Amygdala (tissue), 56 donors: ENCODE measurements at places on chromosomes 2 and 18.

GRCh38 chr2:166464187-166464586 lies 29.9 kb downstream of the SCN7A start:
- no peak for DNase-seq

DNA sequence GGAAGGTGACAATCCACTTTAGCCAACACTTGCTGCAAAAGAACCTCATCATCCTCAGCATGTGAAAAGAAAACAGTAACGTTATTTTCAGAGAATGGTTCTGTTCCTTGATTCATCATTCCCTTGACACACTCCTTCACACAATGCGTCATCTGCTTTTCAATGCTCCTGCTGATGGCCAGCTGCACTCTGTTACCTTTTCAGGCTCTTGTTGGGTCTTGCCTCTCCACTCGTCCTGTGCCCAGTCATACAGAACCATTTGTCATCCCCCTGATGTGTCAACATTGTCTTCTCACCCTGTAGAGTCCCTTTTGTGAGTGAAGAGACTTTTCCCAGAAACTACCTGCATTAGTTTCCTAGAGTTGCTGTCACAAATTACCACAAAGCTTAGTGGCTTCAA lies 12.2 kb upstream of the DTNA start:
- DNase-seq = no peak

- no peak for DNase-seq
Measured at GRCh38 chr2:191051825-191052778, 38.1 kb upstream of the STAT1 start.

DNA sequence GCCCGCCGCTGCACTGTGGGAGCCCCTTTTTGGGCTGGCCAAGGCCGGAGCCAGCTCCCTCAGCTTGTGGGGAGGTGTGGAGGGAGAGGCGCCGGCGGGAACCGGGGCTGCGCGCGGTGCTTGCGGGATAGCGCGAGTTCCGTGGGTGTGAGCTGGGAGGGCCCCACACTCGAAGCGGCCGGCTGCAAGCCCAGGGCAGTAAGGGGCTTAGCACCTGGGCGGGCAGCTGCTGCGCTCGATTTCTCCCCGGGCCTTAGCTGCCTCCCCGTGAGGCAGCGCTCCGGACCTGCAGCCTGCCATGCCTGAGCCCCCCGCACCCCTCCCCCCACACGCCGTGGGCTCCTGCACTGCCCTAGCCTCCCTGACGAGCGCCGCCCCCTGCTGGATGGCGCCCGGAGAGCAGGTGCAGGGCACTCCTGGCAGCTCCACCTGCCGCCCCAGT lies 124.4 kb downstream of the CCDC178 start:
- no peak for DNase-seq

- no peak for DNase-seq
Measured at GRCh38 chr2:190794377-190794776, 86.2 kb upstream of the GLS start.

- DNase-seq = no peak
Measured at GRCh38 chr18:1057367-1057766, 152.7 kb downstream of the ADCYAP1 start.

DNA sequence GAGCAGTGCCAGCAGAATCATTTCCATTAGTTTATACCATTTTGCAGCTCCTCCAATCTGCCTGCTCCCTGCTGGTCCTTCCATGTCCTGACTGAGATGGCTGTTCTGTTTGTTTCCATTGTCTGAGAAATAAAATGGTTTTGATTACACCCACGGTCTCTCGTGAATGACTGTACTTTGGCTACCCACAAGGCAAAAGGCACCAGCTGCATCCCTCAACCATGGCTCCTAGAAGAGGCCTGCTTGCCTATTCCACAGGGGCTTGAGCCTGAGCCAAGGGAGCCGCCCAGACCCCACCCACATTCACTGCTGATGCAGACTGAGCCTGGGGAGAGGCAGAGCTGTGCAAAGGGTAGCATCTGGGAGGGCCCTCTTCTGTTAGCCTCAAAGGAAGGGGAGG lies 31.2 kb downstream of the MARCHF4 start:
- no peak for DNase-seq

DNA sequence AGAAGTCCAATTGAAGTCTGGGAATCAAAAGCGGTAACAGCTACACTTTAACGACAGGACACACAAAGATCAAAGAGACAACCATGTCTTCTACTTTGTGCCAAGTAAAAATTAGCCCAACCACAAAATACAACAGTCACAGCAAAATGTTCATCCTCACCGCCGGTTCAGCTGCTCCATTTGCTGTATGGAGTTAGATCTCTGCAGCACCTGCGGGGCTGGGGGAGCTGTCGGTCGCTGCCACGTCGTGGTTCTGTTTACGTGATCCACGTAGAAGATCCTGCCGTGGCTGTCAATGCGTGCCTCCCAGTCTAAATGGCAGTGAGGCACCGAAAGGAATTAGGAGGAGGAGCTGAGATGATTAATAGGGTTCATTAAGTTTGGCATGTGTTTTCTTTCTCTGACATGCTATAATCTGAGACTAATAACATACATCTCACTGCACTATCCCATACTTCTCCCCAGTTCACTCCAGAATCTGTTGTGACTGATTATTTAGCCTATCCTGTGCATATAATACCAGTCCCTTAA lies 136.5 kb upstream of the STK17B start:
- DNase-seq = no peak

GRCh38 chr2:190170673-190171072 lies 108.1 kb upstream of the MSTN start:
- DNase-seq = no peak

GRCh38 chr2:10080536-10081304 lies 509 bp upstream of the CYS1 start:
- no peak for DNase-seq

DNA sequence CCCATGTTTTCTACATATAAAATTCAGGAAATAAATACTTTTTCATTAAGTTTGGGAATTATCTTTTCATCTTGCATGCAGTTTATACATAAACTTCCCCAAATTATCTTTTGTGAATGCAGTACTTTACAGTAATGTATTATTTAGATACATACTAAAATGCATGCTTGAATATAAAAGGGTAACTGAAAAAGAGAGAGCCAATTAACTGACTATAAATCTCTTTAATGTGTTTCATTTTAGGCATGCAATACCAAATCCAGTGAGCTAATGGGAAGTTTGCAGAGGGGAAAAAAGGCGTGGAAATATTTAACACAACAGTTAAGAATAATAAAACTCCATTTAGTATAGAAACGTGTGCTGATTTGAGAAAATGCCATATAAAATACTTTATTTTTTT lies 39.2 kb downstream of the COL4A4 start:
- no peak for DNase-seq

DNA sequence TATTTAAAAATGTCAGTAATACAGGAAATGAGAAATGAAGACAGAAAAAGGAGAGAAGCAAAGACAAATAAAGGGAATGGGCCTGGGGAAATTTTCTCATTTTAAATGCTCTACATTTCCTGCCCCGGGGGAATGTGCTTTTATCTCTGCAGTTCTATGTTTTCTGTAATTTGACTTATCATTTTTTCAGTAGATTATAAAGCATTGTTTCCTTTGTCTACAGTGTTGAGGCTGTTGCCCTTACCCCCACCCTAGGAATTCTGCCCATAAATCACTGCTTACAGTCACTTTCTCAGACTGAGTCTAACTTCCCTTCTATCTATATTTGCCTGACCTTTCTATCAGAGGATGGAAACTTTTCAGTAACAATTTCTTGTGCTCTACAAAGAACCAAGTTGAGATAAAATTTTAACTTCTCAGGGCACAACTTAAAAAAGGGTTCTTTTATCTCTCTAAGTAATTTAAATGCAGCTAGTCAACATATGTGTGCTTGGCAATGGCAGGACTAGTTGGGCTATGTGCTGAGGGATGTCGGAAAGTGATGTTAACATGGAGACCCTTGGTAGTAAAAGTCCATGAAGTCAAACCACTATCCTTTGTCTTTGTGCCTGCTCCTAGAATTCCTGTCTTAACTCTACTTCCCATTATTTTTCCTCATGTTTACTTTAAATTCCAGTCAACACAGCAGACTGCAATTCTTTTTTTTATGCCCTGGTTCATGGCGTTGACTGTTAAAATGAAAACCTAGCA lies 146.5 kb upstream of the MMADHC start:
- no peak for DNase-seq
